ENCODE measurements at places on chromosomes 11 and 22. TPM values are rescaled to one million over a fixed set of nuclear protein-coding genes. Genes with fewer than 3 reads are reported as not detected.

- no peaks in the 10 kb centered on the region for H3K36me3 ChIP-seq
- no peaks in the 10 kb centered on the region for H3K27me3 ChIP-seq
- peak; percentile 82 for DNase-seq
- H3K4me1 ChIP-seq, result no peaks in the 10 kb centered on the region
- H3K4me3 ChIP-seq, result no peak overlapping the region
Measured at GRCh38 chr22:22787786-22788459, 99.7 kb upstream of the IGLL5 start.

GRCh38 chr11:111978028-111978771 is 41.1 kb downstream of the DIXDC1 start:
- H3K4me3 ChIP-seq, result peak overlapping the region; percentile 59
- no peaks in the 10 kb centered on the region for H3K36me3 ChIP-seq
- H3K4me1 ChIP-seq, result peaks cover 5% of the 10 kb centered on the region
- H3K27ac ChIP-seq, result no peak overlapping the region

The PATE4 gene
- not detected for total RNA-seq

The EMID1 gene
- 9.6 TPM for total RNA-seq

DNA sequence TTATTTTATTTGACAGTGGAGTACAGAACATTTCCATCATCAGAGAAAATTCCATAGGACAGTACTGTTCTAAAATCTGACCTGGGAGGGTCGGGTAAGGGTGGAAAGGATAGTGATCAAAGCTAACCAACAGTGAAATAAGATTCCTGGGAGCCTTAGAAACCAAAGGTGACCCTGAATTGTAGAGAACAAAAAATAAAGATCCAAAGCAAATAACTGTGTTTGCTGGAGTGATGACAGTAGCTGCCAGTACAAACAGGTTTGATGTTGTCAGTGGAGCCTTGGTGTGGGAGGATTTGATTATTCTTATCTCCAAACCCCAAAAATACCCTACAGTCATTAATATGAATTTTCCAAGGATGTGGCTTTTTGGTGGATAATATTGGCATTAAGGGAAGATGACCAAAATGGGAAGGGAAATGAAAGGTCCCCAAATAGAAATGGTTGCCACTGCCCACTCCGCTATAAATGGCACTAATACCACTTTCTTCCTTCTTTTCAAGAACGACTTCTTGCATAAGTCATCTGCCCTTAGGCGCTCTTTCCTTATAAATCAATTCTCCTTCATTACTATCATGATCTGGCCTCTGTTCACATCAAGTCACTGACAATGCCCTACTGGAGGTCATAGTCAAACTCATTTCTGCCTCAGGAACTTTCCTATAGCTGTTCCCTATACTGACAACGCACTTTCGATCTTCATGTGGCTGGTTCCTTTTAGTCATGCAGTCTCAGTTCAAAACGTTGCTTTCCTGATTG is 44.4 kb downstream of the EHF start:
- H3K4me3 ChIP-seq, result no peak overlapping the region
- H3K27ac ChIP-seq, result no peak overlapping the region
- H3K36me3 ChIP-seq, result no peaks in the 10 kb centered on the region
- no peaks in the 10 kb centered on the region for H3K4me1 ChIP-seq
- no peak for DNase-seq

- no peak for DNase-seq
- H3K27me3 ChIP-seq, result no peaks in the 10 kb centered on the region
- H3K27ac ChIP-seq, result no peak overlapping the region
- no peaks in the 10 kb centered on the region for H3K36me3 ChIP-seq
Measured at GRCh38 chr11:56911312-56911711, 77.4 kb upstream of the OR5AK2 start.

DNA sequence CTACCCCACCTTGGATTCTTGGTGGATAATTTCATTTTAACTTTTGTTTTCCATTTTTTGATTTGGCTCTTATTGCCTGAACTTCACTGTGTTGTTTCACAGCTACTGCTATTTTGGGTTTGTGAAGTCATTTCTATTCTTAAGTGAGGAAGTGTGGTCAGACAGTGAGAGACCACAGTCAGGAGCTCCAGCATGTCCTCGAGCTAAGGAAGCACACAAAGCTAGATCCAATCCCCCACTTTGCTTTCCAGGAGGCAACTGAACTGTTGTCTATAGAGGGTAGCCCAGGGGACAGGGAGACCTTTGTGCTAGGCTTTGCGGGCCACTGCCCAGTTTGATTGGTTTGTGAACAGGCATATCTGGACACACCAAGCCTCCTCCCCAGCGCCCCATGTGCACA is 251.8 kb upstream of the KIRREL3 start:
- DNase-seq, result no peak
- H3K27me3 ChIP-seq, result no peaks in the 10 kb centered on the region
- H3K4me3 ChIP-seq, result no peak overlapping the region
- no peaks in the 10 kb centered on the region for H3K4me1 ChIP-seq

- H3K27ac ChIP-seq, result no peak overlapping the region
- DNase-seq, result no peak
- peaks cover 18% of the 10 kb centered on the region for H3K4me1 ChIP-seq
- no peaks in the 10 kb centered on the region for H3K27me3 ChIP-seq
- H3K36me3 ChIP-seq, result no peaks in the 10 kb centered on the region
Measured at GRCh38 chr22:29375398-29376076, 12.8 kb downstream of the AP1B1 start.

- no peak for DNase-seq
- H3K4me1 ChIP-seq, result no peaks in the 10 kb centered on the region
- no peaks in the 10 kb centered on the region for H3K27me3 ChIP-seq
Measured at GRCh38 chr11:113677685-113678084, 28.4 kb downstream of the TMPRSS5 start.
